ENCODE measurements at places on chromosomes 2 and 18. TPM values are rescaled to one million over a fixed set of nuclear protein-coding genes. Genes with fewer than 3 reads are reported as not detected.

LOXL3 gene
- total RNA-seq: not detected

ST8SIA5 gene
- not detected for total RNA-seq

PTGR3 gene
- total RNA-seq: 6.3 TPM

RAPGEF4 gene
- total RNA-seq: 1.4 TPM

CD8B2 gene
- 4.4 TPM for total RNA-seq

MAP3K19 gene
- total RNA-seq: not detected

AGFG1 gene
- total RNA-seq: 51.0 TPM

- no peak for DNase-seq
Measured at GRCh38 chr2:28640260-28640907, 111.2 kb upstream of the PPP1CB start.

DNA sequence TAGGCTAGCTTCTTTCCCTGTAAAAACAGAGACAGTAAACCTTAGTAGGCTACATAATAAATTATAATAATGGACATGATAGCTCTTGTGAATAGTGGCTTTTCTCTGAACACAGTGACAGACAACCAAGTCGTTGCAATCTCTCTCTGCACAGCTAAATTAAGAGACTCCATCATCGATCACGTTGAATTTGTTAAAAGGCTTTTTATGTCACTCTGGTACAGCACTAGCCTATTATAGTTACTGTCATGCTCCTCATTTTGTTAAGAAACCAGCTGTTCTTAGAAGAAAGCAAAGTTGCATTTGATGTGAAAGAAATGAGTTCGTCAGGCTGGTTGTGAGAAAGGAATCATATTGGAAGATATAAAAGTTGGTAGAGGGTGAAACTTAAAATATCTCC lies 50.3 kb upstream of the ARHGAP28 start:
- no peak for DNase-seq

DNA sequence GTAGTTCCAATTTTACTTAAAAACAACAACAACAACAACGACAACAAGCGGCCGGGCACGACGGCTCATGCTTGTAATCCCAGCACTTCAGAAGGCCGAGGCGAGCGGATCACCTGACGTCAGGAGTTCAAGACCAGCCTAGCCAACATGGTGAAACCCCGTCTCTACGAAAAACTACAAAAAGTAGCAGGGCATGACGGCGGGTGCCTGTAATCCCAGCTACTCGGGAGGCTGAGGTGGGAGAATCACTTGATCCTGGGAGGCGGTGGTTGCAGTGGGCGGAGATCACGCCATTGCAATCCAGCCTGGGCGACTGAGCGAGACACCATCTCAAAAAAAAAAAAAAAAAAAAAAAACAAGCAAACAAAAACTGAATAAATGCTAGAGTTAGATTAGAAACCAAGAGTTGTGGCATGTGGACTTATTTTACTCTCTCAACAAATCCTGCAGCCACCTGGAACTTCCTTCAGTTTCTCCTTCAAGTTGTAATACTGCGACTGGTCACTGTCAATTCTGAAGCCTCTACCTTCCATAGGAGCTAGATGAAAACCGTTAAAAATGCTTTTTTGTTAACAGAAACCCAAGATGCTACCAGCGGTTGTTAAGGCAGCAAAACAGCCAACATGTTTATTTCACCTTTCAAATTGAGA lies 1.3 kb downstream of the ATP5F1A start:
- no peak for DNase-seq

DNA sequence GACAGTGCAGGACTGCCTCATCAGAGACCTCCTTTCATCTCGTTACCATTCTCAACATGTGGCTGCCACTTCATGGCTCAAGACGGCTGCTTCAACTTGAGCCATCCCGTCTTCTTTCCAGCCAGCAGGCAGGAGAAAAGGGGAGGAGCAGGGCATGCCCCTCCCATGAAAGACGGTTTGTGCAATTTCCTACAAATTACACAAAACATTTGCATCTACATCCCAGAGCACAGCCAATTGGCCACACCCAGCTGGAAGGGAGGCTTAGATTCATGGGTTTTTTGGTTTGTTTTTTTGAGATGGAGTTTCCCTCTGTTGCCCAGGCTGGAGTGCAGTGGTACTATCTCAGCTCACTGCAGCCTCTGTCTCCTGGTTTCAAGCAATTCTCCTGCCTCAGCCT lies 11.8 kb downstream of the UCN start:
- DNase-seq: no peak

DNA sequence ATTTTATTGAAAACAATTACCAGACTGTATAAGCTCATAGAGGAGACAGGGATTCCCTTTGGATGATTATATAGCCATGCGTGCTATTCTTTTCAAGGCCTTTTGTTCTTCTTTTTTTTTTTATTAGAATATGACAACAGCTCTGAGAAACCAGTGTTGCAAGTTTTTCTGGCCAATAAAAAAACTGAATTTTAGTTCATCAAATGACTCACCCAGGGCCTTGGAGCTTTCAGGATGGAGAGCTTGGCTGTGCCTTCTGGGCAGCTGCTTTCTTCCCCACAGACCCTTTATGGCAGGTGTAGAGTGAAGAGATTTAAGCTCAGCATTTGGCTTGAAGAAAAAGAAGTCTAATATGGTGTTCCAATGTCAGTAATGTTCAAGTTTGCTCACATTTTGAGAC lies 497.9 kb upstream of the FANCL start:
- DNase-seq: no peak

GRCh38 chr2:238160206-238161129 lies 1.7 kb downstream of the ERFE start:
- no peak for DNase-seq

DNA sequence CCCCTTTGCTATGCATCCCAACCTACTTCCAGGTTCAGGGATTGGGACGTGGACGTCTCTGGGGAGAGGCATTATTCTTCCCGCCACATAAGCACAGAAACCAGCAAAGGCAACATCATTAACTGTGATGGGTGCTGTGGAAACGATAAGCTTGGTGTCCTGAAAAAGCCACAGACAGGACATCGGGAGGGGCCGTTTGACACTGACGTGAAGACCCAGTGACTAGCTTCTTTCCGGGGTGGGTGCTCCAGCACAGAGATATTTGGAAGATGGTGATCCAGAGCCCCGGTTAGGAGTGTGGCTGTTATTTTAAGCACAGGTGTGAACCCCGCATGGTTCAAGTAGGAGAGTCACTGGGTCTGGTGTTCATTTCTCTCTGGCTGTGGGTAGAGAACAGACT lies 163.8 kb upstream of the HDAC4 start:
- DNase-seq: no peak

DNA sequence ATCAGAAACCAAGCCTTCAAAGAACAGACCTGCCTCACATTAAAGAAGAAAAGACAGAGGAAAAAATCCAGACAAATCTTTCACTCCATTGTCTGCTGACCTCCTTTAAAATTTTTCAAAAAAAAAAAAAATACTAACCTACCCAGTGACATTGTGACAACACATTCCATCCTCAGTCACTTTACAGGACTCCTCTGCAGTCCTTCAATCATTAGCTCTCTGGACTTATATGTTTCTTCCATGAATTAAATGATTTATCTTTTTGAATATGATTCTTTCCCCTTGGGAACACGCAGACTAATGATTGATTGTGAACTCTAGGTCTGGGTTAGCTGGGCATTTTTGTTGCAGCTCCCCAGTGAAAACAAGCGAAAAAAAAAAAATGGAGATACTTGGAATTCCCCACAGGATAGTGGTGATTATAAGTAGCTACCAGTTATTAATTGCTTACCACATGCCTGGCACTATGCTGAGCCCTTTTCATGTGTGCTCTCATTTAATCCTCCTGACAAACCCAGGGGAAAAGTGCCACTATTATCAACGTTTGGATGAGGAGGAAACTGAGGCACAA lies 261.3 kb upstream of the NCKAP5 start:
- DNase-seq: no peak

- no peak for DNase-seq
Measured at GRCh38 chr2:239830121-239831000, 194.8 kb downstream of the NDUFA10 start.

DNA sequence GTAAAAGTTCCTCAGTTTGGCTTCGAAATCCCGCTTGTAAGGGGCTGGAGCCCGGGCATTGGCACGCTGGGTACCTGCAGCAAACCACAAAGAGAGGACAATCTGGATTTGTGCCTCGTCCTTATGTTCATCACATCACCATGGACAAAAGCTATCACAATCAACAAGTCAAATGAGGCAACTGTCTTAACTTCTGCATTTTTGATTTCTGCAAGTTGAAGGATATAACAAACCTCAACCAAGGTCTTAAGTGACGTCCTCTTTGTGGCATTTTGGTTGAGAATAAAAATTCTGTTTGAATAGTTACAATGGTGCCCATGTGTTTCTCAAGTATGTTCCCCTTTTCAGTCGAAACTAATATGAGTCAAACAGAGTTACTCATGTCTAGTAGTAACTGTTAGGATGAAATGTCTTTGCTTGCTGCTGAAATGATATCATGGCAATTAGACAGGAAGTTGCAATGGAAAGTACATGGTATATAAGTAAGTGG lies 70.8 kb upstream of the STK17B start:
- DNase-seq: peak; percentile 66

- no peak for DNase-seq
Measured at GRCh38 chr2:200305797-200306195, 697 bp upstream of the SPATS2L start.

DNA sequence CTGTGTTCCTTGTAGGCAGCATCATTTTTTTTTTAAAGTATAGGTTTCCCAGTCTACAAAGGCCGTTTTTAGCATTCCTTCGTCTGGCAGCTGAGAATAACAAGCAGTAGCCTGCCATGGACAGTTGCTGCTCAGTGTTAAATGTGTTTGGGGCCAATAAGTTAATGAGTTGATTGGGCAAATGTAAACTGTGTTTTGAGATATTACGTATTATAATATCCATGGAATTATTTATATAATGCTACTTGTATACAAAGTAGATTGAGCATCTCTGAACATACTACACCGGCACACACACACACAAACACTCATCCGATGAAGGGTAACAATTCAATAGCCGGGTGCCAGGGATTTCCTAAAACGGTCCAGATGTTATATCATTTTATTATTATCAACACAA lies 97.2 kb downstream of the IRS1 start:
- no peak for DNase-seq

DNA sequence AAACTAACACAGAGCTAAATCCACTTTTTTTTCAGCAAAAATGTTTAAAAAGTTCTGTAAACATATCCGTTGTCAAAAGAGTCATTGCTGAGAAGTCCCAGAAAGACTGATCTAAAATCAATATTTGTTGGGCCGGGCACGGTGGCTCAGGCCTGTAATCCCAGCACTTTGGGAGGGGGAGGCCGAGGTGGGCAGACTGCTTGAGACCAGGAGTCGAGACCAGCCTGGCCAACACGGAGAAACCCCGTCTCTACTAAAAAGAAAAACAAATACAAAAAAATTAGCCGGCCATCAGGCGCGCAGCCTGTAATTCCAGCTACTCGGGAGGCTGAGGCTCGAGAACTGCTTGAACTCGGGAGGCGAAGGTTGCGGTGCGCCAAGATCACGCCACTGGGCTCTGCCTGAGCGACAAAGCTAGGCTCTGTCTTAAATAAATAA lies 1.4 kb downstream of the OLA1 start:
- DNase-seq: no peak

DNA sequence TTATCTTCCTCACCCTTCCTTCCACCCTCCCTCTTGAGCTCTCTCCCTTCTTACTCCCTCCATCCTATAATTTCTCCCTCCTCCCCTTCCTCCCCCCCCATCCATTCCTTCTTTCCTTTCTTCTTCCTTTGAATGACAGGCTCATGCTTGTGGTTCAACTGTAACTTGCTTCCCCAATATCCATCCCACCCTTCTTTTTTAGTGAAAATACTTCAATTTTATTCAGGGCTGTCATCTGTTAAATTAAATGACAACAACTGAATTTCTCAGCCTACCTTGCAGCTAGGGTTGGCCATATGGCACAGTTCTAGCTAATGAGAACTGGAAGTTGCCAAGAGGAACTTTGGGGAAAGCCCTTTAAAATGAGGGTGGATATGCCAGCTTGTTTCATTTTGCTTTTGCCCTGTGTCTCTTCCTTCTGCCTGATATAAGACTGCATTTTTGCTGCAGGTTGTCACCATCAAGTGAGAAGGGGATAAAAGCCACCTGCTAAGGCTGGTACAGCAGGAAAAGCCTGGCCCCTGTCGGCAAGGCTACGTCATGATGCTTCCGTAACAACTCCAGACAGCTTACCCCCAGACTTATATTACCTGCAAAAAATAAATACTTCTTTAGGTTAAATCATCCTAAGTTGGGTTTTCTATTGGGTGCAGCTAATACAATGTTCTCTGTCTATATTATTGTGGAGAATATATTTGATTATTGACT lies 121.8 kb downstream of the NXPH2 start:
- DNase-seq: no peak

- DNase-seq: no peak
Measured at GRCh38 chr2:232787806-232788205, 11.4 kb upstream of the KCNJ13 start.

DNA sequence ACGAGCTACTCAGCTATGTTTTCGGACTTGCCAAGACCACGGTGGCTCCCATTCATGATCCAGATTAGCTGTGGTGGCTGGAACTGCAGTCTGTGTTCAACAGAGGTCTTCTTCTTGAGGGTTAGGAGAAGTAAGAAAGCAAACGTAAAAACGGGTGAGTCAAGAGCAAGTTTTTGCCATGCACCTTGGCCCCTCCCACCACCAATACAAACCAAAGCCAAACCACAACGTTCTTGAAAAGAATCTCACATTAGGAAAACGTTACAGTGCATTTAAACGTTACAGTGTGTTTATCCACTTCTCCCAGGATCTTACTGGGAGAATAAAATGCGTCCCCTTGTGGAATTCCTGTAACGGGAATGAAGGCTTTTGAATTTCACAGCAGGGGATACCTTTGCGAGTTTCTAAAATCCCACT lies 725 bp downstream of the FBXO48 start:
- DNase-seq: no peak

GRCh38 chr2:48138898-48139297 lies 232.6 kb upstream of the FBXO11 start:
- DNase-seq: no peak

DNA sequence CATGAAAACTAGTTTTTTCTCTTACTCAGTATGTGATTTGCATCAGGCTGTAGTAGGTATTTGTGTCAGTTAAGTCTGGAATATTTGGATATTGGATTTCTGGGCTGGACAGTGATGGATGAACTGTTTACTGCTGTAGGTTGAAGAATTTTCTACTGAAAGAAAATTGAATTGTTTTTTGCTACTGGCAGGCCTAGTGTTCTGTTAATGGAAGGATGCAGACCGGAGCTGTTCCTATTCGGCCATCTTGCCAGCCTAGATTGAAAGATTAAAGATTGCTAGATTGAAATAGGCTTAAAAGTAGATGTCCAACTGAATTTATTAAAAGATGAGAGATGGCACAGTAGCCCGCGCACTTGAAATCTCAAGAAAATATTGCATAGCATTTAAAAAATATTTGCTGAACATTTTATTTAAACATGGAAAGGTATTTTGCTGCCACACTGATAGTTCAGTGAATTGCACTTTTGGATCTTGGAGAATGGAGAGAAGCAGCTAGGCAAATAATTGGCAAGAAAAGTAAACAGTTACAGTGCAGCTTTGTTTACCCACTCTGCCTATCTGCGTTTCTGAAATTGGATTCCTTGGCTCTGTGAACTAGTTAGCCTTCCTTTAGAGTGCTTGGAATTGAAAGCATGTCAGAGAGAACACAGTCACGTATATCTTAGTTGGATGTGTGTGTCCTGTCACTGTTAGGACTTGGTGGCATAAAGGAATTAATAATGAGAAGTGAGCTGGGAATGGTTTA lies 54.1 kb downstream of the EPB41L5 start:
- no peak for DNase-seq

Data from CD8-positive, alpha-beta T cell (primary cell).